ENCODE measurements at places on chromosomes 5 and 9. TPM values are rescaled to one million over a fixed set of nuclear protein-coding genes. Genes with fewer than 3 reads are reported as not detected.
A peak's percentile ranks its signal among the peaks of the same experiment; 100 is the strongest.

The CCDC192 gene
- 2.5 TPM for total RNA-seq

The MYOT gene
- not detected for total RNA-seq

- peak; percentile 37 for DNase-seq
These were observed 78.4 kb upstream of the ATP10B start for GRCh38 chr5:160930406-160930805.

- no peak for DNase-seq
These were observed 40.7 kb downstream of the SPTAN1 start for GRCh38 chr9:128593039-128593438.

DNA sequence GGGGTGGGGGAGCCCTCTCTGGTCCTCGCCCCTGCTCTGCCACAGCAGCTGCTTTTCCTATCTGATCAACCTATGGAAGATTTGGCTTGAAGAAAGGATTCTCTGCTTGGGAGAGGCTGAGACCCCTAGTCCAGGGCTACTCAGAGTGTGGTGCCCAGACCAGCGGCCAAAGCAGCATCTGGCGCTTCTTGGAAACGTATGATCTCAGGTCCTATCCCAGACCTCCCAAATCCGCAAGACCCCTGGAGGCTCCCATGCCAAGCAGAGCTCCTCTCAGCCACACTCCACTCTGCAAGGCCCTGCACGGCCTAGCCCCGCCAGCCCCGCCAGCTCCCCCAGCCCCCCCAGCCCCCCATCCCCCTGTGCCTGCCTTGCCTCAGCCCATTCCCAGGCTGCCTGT is 181.7 kb downstream of the GAPVD1 start:
- no peak for DNase-seq

GRCh38 chr9:120865176-120865575 is 11.8 kb downstream of the PHF19 start:
- no peak for DNase-seq

DNA sequence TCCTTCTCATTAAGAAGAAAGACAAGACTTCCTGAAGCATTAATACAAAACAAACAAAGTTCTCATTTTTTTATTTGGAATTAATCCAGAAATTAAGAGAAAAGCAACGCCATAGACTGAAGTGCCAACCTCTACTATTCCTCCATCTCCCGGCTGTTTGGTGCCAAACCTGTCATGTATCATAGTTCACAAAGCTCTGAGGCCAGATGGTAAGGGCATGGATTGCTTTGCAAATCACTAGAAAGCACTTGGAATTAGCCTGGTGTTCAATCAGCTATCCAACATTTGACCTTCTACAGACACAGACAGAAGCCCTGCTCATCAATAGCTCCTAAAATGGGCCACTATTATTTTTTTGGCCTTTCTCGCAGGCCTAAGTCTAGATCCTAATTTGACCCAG is 33.8 kb downstream of the HTR1A start:
- no peak for DNase-seq

GRCh38 chr5:157485811-157486210 is 25.8 kb downstream of the NIPAL4 start:
- DNase-seq: no peak

DNA sequence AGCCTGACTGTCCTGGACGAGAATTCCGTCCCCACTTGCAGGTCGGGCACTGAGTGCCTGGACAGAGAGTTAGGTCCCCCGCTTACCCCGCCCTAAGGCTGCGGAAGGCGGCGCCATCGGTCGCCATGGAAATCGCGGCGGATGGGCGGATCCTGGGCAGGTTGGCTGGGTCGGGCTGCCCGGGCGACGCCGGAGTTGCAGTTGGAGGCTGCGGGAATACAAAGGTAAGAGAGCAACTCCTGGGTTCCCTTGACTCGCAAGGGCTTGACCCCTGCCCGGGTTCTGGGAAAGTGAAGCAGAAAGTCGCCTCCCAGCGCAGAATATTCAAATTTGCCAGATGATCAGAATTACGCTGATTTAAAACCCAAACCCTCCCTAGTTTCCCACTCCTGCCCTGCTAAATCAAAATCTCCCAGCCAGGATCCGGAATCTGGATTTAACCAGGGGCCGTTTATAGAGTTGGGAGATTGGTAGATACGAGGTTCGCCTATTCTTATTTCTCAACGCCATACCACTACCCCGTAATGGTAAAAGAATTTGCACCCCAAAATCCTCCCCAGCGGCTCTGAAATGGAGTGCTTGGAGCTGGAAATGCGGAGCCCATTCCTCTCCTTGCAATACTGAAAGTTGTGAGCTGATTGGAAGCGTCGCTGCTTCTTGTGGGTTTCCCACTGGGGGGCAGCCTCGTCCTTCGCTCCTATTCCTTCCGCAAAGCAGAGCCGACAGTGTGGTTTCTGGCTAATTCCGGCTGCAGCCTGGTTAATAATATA is 156.4 kb upstream of the RASEF start:
- DNase-seq: peak; percentile 83

DNA sequence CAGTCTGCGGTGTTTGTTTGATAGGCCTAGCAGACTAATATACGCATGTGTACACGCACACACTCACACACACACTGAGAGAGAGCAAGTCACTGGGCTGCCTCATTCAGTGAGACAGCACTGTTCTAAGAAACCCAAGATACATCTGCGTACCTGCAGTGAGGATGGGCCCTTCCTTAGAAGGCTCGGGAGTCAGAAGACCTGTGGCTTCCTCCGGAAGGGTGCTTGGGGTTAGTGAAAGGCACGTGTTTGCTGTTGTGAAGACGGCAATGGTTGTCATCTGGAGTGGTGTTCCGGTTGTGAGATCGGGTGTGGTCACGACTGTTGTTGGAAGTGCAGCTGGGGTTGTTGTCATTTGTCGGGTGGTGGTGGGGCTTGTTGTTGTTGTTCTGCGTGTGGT is 11.7 kb downstream of the TIMD4 start:
- no peak for DNase-seq

DNA sequence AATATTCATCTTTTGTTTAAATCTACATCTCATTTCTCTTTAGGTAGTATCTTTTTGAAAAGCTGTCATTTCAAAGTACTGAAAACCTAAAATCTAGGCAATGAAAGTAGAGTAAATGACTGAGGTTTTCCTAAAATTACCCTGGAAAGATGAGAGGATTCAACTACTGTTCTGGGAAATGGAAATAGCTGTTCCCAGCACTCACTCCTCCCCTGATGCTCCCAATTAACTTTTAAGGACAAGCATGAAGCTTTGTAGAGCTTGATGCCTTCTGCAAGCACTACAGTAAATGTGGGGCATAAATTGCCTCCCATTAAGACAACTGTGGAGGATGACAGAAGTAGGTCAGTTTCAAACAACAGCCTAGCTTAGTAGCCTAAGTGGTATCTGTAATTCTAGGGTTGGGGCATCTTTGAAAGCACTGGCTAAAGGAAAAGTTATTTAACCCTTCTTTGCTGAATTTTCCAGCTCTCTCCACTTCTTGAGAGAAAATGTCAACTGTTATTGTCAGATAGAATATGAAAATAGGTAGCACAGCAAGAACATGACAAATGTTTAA is 100.2 kb upstream of the GNA14 start:
- no peak for DNase-seq

DNA sequence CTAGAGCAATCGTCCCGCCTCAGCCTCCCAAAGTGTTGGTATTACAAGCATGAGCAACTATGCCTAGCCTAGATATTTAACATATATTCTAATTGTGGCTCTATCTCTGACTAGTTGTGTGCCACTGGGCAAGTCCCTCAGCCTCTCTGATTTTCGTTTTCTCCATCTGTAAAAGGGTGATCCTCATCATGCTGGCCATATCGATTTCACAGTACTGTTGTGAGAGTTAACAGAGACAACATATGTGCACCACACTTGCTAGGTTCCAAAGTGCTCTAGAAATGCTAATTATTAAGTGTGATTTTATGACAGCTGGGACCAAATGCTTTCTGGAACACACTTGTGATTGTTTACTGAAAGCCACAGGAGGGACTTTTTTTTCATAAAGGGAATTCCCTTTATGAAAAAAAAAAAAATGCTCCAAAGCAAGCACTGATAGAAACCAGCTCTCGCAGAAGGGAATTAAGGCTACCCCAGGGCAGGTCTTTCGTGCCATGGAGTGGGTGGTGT is 78.5 kb upstream of the EPB41L4B start:
- DNase-seq: no peak

- no peak for DNase-seq
These were observed 31.9 kb upstream of the TARS1 start for GRCh38 chr5:33408816-33409215.

GRCh38 chr5:76942581-76942980 is 10.3 kb upstream of the CRHBP start:
- DNase-seq: no peak

DNA sequence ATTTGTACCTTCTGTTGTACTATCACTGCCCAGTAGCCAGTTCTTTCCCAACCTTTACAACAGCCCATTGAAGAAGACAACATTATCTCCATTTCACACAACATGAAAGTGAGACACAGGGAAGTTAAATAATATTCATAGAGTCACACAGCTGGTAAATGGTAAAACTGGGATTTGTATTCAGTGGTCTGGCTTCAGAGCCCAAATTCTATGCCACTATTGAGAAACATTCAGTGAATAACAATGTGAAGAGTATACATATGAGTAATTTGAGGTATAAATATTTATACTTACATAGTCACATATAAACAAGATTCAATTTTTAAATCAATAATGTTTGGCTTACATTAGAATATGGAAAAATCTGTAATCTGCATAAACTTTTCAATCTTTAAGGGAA is 13.8 kb downstream of the SMIM15 start:
- no peak for DNase-seq

DNA sequence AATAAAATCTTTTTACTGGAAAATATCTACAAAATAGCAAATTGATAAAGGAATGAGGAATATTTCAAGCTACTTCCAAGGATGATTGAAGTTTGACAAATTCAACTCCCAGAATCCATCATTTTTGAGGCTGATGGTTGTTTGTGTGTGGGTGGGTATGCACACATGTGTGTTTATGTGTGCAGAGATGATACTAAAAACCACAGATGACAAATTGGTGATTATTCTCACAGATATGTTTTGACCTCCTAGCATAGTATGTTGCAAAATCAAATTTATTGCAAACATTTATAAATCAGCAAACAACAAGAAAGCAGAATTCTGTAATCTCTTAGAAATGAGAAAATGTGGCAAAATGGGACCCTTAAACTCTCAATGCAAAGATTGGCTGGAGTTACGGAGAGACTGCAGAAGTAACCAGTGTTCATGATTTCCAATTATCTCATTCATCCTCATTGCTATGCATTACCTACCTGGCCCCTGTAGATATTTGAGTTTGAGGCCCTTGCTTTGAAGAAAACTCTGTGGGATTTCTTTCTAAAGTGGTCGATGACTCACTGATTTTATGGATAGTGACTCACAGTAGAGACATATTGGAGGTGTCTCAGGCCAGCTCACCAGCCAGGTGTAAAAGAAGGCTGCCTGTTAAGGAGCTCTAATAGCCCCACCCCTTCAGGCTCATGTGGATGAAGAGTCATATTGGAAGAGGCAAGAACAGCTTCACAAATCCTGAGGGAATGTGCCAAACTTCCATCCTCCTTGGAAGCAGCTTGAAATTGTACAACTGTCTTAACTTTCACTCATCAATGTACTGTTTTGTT is 44.6 kb upstream of the TMC1 start:
- peak; percentile 72 for DNase-seq

DNA sequence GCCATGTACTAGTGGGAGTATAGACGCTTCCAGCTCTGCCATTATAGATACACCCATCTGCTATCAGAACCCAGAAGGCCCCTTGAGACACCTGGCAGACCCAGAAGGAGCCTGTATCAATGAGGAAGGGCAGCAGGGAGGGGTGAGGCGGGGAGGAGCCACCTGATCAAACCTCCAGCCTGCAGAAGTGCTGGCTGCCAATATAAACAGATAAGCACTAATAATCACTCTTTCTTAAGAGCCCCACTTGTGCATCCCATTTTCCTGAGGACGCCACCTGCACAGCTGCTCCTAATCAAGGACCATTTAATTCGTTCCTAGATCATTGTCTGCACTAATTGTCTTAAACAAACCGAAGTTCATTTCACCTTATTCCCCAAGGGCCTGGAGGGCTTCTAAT is 75.0 kb upstream of the NEK6 start:
- DNase-seq: no peak

DNA sequence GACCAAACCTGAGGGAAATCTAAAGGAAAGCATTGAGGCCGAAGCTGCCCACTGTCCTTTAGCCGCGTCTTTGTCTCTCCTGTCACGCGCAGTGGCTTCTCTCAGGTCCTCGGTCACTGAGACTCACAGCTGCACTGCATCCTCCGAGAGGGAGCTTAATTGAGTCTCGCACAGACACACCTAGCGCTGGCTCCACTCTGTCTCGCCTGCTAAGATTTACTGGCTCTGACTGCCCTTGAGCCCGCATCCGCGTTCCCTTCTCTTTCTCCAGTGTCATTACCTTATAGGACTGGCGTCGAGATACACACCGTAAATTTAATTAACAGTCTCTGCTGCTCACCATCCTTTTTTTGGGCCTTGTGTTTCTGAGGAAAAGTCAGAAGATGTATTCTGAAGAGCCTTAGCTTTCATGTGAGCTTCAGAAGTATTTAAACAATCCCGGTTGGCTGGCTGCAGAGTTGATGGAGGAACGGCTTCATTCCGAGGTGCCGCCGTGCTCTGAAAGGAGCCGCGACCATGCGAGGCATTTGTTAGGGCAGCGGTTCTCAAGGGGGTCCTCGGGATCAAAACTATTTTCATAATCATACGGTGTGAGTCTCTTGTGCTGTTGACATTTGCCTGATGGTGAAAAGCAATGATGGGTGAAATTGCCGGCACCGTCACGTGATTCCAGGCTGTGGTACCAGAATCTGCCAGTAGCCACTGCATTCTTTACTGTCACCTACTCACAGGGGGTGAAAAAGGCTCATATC is 58.3 kb downstream of the GPR107 start:
- DNase-seq: no peak

GRCh38 chr5:134911285-134912206 is 6.6 kb downstream of the PCBD2 start:
- DNase-seq: no peak

- no peak for DNase-seq
These were observed 273.5 kb downstream of the ARRDC3 start for GRCh38 chr5:91109634-91110033.

DNA sequence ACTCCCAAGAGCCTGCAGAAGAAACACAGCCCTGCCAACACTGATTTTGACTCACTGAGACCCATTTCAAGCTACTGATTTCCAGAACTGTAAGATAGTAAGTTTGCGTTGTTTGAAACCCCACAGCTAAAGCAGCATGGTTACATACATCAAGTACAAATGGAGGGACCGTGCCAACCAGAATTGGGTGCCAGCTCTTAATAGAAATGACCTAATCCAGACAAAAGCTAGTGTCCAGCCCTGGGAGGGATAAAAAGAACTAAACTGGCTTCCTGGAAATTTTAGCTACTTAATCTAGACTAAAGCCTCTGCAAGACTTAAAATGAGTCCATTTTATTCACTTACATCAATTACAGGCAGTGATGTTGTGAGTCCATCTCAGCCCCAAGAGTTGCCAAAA is 122.6 kb downstream of the ADAMTS12 start:
- no peak for DNase-seq

GRCh38 chr5:14676320-14676719 is 11.8 kb downstream of the OTULIN start:
- DNase-seq: peak; percentile 39

DNA sequence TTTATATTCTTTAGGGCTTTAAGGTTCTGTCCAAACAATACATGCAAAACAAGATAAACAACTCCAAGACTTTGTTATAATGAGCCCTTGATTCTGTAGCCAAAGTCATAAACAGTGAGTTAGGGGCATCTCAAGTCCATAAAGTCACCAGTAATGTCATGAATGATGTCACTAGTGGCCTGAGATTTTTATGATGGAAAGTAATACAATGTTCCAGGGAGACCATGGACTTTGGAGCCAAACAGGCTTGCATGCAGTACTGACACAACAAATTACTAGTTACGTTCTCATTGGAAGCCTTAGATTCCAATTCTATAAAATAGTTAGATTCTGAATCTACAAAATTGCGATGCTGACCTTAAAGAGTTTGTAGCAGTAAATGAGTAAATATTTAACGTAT is 280.0 kb downstream of the HINT1 start:
- DNase-seq: no peak
